ENCODE measurements at places on chromosomes 1 and 21.
A peak's percentile ranks its signal among the peaks of the same experiment; 100 is the strongest.

DNA sequence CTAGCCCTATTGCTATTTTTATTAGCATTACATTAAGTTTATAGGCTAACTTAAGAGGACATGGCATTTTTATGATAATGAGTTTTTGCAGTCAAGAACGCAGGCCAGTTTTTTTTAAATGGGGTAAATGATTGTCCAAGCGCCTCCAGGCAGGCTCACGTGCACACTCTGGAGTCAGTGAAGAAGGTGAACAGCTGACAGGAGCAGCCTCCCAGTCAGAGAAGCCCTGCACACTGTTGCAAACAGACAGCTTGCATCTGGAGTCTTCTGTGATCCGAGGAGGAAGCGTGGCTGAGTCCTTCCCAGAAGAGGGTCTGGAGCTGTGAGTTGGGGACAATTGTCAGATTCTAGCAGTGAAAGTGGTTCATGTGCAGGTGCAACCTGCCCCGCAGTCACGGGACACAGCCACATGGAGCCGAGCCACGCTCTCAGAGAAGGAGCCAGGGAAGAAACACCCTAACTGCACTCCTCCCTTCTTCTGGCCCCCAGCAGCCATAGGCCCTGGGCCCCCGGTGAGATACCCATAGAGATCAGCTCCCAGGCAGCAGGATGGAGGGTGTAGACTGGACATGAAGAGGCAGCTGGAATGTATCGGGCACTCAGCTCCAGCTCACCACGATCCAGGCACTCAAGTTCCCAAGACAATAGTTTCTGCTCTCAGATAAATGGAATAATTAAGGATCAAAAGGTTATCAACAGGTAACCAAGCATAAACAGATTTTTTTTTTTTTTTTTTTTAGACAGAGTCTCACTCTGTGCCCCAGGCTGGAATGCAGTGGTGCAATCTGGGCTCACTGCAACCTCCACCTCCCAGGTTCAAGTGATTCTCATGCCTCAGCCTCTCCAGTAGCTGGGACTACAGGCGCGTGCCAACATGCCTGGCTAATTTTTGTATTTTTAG is 26.4 kb downstream of the CAPN2 start:
- DNase-seq = no peak

DNA sequence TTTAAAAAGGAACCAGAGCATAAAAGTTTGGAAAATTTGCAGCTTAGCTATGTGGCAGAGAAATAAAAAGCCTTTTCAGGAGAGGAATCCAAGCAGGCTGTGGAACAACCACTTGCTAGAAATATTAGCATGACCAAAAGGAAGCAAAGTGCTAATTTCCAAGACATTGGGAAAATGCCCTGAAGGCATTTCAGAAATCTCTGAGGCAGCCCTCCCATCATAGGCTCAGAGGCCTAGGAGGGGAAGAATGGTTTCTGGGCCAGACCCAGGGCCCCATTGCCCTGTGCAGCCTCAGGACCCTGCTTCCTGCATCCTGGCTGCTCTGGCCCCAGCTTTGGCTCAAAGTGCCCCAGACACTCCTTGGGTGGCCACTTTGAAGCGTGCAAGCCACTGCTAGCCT is 56.8 kb downstream of the TENT5C start:
- DNase-seq = no peak

- DNase-seq = no peak
Measured at GRCh38 chr21:16837721-16838120, 675.1 kb upstream of the CXADR start.

GRCh38 chr21:28439788-28440187 is 552.9 kb downstream of the LTN1 start:
- no peak for DNase-seq

DNA sequence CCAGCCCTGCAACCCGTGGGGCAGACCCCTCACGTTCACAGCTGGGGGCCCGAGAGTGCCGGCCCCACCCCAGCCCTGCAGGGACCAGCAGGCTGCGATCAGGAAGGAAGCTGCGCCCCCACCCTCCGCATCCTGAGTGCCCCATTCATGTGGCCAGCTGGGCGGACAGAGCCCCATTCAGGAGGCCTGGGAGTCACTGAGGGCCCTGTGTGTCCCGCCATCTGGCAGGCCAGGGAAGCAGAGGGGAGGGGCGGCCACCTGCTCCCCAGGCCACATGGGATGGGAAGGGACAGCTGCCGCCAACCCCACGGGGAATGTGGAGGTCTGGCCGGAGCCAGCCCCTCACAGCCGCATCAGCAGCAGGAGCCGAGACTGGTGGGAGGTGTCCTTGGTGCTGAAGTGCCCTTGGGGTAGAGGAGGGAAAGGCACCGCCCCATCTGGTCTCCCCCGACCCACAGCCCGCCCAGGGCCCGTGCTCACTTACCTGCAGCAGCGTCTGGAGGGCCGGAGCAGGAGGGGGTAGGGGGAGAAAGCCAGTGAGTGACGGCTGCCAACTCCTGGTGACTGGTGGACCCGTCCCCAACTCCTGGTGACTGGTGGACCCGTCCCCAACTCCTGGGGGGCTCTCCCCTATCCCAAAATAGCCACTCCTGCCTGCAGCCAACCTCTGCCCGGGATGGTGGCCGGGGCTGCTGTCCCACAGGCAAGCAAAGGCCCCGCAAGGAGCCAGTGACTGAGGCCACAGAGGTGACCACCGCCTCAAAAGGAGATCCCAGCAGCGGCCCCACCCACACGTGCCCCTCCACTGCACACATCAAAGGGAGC is 8.7 kb downstream of the ACAP3 start:
- no peak for DNase-seq

DNA sequence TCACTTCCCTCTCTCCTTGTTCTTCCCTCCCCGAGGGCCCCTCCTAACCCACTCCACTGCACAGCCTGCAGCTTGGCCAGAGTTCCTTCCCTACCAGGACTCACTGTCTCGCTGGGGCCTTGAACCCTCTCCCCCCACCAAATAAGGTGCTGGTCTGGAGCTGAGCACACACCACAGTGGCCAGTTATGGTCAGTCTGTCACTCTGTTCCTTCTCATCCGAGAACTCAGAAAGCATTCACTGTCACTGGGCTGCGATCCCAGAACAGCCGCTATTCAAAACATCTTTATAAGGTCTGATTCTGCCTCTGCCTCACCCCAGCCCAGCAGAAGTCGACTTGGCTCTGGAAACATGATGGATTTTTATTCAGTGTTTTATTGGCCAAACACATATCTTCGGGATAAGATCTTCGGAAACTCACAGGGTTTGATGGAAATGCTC is 19.8 kb upstream of the LBR start:
- DNase-seq = peak; percentile 56

DNA sequence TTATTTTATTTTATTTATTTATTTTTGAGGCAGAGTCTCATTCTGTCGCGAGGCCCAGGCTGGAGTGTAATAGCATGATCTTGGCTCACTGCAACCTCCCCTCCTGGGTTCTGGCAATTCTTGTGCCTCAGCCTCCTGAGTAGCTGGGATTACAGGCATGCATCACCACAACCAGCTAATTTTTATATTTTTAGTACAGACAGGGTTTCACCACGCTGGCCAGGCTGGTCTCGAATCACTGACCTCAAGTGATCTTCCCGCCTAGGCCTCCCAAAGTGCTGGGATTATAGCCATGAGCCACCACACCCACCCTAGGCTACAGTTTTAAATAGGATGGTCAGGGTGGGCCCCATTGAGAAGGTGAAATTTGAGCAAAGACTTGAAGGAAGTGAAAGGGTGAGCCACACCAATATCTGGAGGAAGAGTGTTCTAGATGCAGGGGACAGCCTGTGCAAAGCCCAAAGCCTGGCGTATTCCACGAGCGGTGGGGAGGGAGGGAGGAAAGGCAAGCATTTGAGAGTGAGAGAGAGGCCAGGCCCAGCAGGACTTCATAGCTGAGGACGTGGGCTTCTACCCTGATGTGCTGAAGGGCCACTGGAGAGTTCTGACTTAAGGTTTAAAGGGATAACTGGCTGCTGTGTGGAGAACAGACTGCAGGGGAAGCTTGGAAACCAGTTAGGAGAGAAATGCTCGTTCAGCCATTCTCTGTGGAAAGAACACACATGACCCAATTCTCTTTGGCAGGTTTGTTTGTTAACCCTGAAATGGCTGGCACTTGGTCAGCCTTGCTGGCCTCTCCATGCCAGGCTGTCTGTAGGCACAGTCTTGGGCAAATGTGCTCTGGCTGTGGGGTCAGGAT is 62.6 kb upstream of the FAM20B start:
- DNase-seq = no peak

- no peak for DNase-seq
Measured at GRCh38 chr1:232894436-232894835, 56.0 kb upstream of the NTPCR start.

DNA sequence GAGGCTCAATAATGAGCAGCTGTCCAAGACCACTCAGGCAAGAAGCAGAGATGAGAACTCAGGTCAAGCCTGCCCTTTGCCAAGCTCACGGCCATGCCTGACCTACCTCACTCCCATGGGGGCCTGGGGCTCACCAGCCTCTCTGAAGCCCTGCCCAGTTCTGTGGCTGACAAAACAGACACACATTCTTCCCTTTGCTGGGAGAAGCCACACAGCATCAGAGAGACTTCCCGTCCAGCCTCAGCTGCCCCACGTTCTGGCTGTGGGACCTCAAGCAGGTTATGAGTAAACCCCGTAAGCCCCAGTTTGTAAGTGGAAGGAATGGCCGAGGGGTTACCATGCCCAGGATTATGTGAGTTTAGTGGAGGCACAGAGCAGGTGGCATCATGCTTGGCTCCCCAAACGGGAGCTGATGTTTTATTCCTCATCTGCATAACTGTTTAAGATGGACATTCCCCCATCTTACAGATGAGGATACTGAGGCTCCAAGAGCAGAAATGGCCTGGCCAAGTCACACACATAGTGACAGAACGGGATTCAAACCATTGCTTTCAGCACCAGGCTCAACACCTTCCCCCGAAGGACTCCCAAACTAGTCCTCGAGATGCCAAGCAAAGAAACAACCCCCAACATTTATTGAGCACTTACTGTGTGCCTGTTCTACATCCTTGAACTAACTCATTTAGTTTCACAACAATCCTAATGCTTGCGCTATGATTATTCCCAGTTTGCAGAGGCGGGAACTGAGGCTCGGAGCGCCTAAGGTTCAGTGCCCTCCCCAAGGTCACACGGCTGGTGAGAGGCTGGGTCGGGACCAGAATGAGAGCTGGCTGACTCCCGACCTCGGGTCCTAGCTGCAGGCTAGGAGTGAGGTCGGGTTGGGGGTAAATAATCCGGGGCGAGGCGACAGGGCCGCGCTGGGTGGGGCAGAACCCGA is 49.1 kb upstream of the LAPTM5 start:
- DNase-seq = no peak

GRCh38 chr1:179082333-179082998 is 596 bp downstream of the TOR3A start:
- DNase-seq = no peak

DNA sequence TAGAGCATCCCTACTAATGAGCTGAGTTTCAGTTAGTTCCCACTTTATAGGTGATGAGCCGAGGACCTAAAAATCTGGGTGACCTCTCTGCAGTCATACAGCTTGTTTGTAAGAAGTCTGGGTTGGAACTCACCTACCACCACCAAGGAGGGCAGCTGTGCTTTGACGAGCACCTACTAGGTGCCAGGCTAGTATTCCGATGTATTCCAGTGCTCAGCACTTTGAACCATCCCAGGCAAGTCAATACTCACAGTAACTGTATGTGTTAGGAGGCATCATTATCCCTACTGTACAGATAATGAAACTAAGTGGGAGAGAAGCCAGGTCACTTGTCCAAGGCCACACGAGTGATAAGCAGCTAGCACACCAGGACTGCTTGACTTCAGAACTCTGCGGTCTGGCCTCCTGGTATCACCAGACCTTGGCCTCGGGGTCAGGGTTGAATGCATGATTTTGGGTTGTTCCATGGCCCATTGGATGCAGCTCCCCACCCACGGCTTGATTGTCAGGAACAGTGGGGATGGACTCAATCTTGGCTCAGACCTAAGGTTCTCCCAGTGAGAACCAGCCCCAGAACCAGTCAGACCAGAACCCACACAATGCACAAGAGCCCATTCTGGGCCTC is 20.7 kb downstream of the ECE1 start:
- no peak for DNase-seq

DNA sequence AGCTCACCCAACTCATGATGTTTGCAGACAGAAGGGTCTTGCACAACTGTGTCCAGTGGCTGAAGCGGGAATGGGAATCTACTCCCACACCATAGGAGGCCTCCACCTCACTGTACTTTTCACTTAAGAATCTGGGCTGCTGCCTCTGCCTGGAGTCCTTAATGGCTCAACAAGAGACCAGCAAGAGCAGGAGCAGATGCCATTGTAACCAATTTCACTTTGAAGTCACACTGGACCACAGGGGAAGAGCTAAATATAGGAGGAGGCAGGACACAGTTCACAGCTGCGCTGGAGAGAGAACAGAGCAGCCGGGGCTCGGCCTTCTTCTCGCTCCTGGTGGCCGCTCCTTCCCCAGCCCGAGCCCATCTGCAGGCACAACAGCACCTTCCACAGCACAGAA is 120.4 kb downstream of the SIPA1L2 start:
- DNase-seq = no peak

GRCh38 chr1:160575112-160575664 is 4.1 kb downstream of the CD84 start:
- DNase-seq = peak; percentile 16

DNA sequence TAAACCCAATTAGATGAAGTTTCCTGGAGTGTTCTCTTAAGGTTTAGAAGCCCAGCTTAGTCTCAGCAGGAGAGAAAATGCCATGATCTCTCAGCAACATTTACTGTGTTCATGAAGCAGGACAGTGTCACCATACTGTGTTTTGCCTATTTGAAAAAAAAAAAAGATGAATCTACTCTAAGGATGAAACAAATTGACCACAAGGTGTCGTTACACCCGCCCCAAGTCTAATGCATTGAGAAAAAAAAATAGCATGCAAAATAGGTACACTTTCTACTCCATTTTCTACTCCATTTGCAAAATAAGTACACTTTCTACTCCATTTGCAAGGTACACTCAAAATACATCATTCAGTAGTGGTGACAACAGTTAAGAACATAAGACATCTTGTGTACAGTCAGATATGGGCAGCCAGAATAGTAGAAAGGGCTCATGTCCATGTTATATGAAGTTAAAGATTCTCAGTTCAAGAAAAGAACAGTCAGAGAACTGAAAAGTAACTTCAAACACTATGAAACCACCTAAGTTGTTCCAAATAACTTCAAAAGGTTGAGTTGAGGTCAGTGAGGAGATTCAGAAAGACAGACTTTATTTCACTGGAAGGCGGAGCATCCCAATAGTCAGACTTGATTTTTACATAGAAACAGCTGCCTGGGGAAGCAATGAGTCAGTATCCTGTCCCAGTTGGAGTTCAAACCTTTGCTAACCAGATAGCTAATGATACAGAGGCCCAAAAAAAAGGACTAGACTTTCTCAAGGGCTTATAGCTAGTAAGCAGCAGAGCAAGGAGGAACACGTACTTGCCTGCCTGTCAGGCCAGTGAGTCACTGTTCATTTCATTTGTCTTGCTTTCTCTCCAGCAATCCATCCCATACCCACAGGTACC is 13.3 kb downstream of the PLPPR5 start:
- DNase-seq = no peak

All from hindlimb muscle (tissue), 1 donor.